A549 treated with CORT108297 at 1 μM for 4 hours (cell line): ENCODE measurements at places on chromosomes 7 and 10. TPM values are rescaled to one million over a fixed set of nuclear protein-coding genes. Genes with fewer than 3 reads are reported as not detected.

The HOXA11 gene
- 0.54 to 0.79 TPM (median 0.77 TPM) in 5 replicates for total RNA-seq

The GPNMB gene
- total RNA-seq: 1.7 to 2.7 TPM (median 2.5 TPM) in 5 replicates

The ICA1 gene
- 0.88 to 1.9 TPM (median 1.0 TPM) in 5 replicates for total RNA-seq

The FZD1 gene
- total RNA-seq: 2.1 to 2.9 TPM (median 2.6 TPM) in 5 replicates

The ARHGEF35 gene
- total RNA-seq: 0.20 to 0.42 TPM (median 0.28 TPM) in 5 replicates
